GM13976 (cell line): ENCODE measurements at places on chromosomes 6 and 20.
A peak's percentile ranks its signal among the peaks of the same experiment; 100 is the strongest.

DNA sequence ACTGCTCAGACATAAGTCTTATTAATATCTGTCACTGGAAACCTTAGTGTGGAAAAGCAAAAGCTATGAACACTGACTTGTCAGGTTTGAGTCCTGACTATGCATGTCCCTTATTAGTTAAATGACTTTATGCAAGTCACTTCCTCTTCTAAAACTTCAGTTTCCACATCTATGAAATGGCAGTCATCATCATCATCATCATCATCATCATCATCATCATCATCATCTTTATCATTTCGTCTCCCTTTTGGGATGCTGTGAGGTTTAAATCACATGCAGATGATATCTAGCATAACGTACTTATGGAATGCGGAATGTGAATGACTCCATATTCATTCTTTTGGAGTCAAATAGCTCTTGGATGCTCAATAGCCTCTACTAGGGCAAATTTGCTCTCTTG, 24.5 kb downstream of the HDGFL1 start:
- no peak for DNase-seq

DNA sequence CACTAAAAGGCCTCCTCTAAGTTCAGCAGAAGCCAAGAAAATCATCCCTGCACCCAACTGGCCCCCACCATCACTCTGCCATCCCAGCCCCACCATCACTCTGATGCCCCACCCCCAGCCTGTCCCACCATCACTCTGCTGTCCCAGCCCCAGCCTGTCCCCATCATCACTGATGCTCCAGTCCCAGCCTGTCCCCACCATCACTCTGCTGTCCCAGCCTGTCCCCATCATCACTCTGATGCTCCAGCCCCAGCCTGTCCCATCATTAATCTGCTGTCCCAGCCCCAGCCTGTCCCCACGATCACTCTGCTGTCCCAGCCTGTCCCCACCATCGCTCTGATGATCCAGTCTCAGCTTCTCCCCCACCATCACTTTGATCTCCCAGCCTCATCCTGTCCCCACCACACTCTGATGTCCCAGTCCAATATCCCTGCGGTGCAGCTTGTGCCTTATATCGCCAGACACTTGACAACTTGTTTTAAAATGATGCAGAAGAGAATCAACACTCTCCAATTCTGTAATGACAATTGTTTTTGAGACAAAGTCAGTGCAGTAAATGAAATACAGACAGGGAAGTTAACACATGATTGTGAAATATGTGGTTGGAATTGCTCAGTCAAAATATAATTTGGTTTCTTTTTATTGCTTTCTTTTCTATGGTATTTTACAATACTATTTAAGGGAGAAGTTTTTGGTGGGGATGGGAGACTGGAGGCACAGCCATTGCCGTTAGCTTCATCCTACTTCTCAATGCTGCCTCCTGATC, 100.8 kb downstream of the TNFAIP3 start:
- DNase-seq, result no peak

DNA sequence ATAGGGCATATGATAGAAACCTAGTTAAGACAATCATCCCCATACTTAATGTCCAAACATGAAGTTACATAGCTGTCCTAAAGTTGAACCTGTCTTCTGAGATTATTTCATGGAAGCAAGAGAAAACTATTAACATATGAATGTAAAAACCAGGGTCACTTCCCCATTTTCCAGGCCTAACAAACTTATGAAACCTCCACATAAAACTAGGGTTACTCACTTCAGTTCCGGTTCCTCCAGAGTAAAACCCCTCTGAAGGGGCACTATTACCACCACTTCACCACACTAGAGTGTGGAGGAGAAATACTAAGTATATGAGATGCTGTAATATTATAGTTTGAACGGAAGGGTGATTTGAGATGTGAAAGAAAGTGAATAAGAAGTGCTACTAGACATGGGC, 14.9 kb downstream of the PRKN start:
- no peak for DNase-seq

DNA sequence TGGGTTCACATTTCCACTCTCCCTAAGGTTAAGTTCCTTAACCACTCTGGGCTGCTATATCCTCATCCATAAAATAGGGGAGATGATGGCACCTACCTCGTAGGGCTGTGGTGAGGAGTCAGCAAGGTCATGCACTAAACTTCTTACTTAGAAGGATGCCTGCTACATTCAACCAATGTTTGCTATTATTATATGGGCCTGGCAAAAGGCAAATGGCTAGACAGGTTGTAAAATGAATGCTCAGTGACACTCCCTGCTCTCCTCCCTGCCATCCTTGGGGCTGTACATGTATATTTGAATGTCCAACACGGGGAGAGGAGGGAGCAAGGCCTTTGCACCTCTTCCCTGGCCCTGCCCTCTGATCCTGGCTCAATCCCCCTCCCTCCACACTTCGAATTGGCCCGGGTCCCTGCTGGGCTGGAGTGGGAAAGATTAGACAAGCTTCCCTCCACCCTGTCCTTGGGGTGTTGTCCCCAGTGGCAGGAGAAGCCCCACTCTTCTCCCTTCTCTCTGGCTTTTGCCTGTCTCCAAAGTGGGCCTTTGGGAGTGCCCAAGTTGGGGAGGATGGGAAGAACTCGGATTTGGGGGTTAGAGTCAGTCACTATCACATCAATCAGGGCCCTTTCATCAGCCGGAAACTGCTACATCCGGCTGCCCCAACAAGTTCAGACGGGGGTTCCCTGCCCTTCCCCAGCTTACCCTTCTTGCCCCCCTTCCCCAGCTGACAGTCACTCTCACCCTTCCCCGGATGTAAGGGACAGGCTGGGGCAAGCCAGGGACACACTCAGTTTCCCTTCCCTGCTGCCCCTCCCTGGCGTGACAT, 36.3 kb upstream of the VEGFA start:
- peak; percentile 74 for DNase-seq

GRCh38 chr6:18412644-18413043, 25.5 kb downstream of the RNF144B start:
- no peak for DNase-seq

- no peak for DNase-seq
Measured at GRCh38 chr20:63833776-63834490, 2.9 kb upstream of the ZBTB46 start.

GRCh38 chr6:103404799-103405198, 1454.9 kb downstream of the HACE1 start:
- DNase-seq, result no peak

- DNase-seq, result no peak
Measured at GRCh38 chr6:21831521-21832291, 238.2 kb downstream of the SOX4 start.

- DNase-seq, result no peak
Measured at GRCh38 chr6:148364056-148364824, 21.6 kb downstream of the SASH1 start.

DNA sequence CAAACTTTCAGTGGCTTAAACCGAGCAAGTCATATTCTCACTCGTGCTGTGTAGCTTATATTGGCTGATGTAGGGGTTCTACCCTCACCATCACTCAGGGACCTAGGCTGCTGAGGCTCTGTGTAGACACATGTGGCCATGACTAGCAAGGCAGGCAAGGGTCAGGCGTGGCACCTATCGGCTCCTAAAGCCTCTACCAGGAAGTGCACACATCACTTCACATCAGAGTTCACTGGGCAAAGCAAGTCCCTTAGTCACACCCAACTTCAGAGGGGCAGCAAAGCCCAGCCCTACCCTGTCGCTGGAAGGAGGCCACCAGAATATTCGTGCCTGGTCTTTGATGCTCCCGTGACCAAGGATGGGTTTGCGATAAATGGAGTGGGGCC, 42.9 kb downstream of the PPP1R14C start:
- DNase-seq, result no peak

GRCh38 chr6:52612336-52613054, 35.6 kb upstream of the TRAM2 start:
- no peak for DNase-seq

DNA sequence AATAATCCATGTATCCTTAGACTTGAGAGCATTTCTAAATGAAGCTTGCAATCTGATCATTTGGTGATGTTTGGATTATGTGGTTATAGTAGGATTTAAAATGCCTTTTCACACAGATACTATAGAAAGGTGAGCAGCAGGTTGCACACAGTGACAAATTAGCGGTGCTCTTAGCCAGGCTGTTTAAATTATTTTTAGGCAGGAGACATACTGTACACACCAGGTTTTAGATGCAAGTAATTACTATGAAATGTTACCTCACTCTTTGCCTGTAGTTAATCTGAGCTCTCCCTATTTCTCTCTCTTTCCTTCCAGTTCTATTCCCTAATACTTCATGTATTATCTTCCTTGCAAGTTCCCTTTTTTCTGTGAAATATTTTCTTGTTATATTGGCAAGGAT, 191.7 kb downstream of the RIMS1 start:
- no peak for DNase-seq

DNA sequence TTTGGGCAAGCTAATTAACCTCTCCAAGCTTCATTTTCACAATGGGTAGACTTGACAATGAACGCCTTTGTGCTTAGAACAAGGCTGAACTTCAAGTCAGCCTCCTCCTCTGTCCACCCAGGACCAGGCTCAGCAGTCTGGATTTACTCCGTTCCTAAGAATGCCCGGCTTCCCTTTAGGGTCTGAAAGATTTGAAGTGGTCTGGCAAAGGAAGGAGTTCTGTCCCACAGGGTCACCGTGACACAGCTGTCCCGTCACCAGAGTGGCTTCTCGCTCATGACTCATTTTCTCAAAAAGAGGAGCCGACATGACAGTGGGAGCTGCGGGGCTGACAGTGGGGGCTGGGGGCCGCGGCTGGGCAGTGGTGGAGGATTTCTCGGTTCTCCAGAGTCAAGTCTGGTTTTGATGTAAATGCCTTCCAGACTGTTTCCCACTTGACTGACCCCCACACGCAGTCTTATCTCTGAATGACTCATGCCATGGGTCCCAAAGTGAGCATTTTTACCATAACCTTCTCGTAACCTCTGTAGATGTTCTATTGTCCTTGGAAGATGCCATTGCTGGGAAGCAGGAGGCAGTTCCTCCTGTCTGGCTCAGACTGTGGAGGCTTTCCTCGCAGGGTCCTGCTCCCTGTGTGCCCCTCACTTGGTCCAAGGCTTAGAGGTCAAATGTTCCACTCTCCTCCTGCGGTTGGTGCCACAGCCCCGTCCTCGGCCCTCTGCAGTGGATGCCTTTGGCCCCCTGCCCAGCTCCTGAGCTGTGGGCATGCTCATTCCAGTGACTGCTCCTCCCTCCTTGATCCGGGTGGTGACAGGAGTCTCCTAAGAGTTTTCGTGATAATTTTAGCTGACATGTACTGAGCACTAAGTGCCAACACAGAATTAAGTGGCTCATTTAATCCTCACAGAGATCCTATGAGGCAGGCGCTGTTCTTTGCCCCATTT, 253.1 kb downstream of the FNDC1 start:
- no peak for DNase-seq

GRCh38 chr6:33082702-33083101, 6.9 kb downstream of the HLA-DPB1 start:
- no peak for DNase-seq

- DNase-seq, result peak; percentile 48
Measured at GRCh38 chr6:32622545-32623401, 14.4 kb upstream of the HLA-DQA1 start.

GRCh38 chr6:111747829-111748228, 125.4 kb downstream of the FYN start:
- no peak for DNase-seq

DNA sequence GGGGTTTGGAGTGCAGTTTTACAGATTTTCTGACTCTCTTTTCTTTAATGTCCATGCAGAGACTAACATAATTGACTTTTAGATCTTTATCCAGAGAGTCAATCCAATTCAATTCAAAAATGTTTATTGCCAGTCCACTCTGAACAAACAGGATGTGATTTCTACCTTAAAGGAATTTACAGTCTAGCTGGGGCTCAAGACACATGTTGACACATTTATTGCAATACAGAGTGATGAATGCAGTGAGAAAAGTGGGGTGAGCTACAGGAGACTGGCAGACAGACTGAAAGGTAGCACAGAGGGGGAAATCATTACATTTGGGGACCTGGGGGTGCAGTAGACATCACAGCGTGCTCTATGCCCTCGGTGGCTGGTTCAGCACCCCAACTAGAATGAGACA, 193.9 kb downstream of the SLC24A3 start:
- no peak for DNase-seq

DNA sequence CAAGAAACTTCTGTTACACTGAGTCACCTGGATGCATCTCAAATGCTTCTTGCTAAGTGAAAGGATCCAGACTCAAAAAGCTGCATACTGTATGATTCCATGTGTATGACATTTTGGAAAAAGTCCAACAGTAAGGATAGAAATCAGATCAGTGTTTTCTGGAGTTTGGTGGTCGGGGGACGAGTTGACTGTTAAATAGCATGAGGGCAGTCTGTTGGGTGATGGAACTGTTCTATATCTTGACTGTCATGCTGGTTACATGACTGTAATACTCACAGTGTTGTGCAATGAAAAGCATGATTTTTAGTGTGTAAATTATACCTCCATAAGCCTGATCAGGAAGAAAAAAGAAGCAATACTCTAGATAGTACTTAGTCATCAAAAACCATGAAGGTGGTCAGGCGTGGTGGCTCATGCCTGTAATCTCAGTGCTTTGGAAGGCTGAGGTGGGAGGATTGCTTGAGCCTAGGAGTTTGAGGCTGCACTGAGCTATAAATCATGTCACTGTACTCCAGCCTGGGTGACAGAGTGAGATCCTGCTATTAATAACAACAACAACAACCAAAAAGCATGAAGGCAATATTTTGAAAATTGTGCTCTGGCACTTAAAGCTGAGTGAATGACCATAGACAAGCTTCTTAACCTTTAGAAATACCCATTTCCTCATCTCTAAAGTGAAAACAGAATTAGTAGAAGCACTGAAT, 30.5 kb upstream of the SASH1 start:
- DNase-seq, result no peak

GRCh38 chr20:60937585-60937984, 314.5 kb upstream of the CDH4 start:
- no peak for DNase-seq

DNA sequence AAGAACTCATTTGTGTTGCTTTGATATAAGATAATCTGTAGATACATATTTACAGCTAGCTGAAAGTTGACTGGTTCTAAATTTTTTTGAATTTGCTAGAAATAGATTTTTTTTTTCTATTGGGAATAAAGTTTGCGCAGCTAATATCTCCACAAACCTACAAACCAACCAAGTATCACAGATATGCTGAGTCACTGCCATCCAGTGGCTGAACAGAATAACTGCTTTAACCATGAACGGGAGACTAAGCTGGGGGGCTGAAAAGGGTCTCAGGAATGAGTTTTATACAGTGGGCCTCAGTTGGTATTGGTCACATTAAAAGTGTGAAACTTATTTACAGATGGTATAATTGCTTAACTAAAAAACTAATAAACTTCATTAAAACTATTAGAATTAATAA, 326.7 kb upstream of the CNR1 start:
- no peak for DNase-seq
